ENCODE measurements at places on chromosomes 13 and 19.
A peak's percentile ranks its signal among the peaks of the same experiment; 100 is the strongest.

GRCh38 chr13:113539822-113540221, 44.7 kb upstream of the TFDP1 start:
- no peak for DNase-seq

DNA sequence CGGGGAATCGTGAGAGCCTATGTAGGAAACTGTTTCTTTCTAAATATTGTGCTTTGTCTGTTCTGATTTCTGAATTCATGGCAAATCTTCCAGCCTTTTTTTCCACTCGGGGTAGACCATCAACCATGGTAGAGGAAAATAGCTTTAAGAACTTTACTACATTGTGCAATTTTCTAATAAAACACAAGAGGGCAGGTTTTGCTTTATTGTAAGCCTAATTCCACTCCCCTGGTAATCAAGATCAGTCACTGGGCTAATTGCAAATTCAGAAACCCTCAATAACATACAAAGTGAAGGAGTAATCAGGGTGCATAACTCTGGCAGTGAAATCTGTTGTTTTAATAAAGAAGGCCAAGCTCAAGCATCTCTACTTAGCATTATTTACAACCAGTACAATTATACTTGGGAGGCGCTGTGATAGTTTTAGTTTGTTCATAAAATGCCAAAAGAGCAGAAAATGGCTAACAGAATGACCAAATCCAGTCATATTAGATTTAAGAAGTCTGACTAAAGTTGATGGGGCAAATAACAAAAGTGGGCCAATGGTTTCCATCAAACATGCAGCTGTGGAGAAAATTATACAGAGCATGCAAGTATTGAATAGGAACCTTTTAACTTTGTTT, 43.8 kb downstream of the DCT start:
- DNase-seq: no peak

DNA sequence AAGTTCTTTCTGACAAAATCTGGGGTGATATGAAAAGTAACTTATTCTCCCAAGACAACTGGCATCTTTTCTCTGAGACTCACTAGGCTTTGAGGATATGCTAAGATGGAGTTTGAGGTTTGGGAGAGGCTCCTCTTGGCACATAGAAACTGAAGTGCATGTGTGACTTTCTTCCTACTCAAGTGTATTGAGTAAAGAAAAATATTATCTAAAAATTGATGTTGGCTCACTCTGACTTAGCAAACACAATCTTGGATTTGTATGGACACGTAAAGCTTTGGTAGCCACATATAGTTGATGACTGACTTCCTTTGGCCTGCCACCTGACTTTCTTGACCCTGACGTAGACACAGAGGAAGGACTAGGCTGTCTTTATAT, 71.1 kb upstream of the KLF12 start:
- DNase-seq: no peak

GRCh38 chr19:34495416-34495815, 13.9 kb downstream of the WTIP start:
- no peak for DNase-seq

DNA sequence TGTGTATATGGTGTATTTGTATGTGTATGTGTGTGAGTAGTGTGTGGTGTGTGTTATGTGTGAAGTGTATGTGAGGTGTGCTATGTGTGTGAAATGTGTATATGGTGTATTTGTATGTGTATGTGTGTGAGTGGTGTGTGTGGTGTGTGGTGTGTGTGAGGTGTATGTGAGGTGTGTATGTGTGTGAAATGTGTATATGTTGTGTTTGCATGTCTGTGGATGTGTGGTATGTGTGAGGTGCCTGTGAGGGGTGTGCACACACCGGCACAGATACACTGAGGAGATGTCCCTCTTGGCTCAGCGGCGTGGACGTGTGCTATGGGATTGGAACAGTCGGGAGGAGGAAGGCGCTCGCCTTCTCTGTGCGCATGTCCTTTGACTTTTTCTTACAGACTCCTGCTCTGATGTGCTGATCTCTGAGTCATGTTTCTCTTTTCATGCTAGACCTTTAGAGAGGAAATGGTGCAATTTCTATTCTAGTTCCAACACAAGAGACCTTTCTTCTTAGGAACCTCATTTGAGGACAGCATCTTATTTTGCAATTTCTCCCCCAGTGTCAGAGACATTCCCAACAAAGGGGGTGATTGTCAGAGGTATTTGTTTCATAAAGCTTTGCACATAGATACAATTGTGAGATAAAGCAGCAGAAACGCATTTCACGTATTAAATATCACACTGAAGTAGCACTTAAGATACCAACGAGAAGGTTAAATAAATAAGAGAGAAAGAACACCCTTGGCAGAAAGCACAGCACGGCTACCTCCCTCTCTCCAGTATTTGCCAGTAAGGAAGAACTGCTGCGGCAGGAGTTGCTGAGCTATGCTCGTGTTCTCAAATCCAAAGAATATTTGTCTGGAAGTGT, 11.3 kb upstream of the TNFRSF19 start:
- no peak for DNase-seq

DNA sequence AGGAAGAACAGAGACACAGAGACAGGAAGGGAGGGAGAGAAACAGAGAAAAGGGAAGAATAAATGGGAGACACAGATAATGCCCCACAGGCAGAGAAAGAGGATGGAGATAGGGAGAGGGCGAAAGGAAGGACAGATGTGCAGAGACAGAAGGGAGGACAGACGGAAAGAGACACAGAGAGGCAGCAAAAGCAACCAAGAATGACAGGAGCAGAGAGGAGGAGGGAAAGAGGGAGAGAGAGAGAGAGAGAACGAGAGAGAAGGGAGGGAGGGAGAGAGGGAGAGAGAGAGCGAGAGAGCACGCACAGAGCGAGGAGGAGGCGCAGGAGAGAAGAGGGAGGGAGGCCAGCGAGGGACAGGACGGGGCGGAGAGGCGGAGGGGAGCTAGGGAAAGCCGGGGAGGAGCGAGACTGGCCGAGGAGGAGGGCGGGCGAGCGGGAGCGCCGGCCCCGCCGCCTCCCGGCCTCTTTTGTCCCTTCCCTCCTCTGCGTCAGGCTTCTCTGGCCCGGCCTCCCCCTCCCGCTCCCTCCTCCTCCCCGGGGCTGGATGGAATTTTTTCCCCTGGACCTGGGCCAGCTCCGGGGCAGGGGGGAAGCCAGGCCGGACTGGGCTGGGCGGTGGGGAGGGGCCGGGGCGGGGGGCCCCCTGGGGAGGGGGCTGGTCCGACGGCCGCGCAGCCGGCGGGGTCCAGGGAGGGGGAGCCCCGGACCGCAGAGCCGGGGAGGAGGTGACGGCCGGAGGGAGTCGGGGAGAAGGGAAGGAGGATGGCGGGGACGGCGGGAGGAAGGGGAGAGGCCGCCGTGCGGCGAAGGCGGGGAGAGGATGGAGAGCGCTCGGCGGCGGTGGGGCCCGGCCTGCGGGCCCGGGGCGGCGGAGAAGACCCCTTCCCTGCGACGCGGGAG, 4.2 kb upstream of the SPACA6 start:
- DNase-seq: no peak

GRCh38 chr13:27428160-27428559, 3.7 kb downstream of the GTF3A start:
- no peak for DNase-seq

GRCh38 chr19:16330368-16330801, 5.8 kb downstream of the KLF2 start:
- DNase-seq: peak; percentile 76

DNA sequence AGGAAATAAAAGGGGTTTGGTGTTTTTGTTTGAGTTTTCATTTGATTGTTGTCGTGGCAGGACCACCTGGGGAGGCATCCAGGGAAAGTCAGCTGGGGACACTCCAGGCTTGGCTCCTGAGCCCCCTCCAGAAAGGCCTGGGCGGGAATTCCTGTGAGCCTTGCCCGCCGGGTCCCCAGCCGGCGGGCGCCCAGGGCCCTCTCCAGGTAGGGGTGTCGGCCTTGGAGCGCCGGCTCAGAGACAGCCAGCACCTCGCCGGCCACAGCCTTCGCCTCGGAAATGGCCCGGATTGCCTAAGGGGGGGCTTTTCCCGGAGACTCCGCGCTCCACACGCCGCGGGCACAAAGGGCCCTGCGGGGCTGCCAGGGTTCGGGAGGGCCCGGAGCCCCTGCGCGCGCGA, 125.0 kb downstream of the TNFRSF19 start:
- DNase-seq: no peak

- no peak for DNase-seq
Observed at GRCh38 chr13:34416971-34417380, 525.1 kb upstream of the NBEA start.

GRCh38 chr19:13860679-13861391, 16.1 kb upstream of the NANOS3 start:
- DNase-seq: no peak

DNA sequence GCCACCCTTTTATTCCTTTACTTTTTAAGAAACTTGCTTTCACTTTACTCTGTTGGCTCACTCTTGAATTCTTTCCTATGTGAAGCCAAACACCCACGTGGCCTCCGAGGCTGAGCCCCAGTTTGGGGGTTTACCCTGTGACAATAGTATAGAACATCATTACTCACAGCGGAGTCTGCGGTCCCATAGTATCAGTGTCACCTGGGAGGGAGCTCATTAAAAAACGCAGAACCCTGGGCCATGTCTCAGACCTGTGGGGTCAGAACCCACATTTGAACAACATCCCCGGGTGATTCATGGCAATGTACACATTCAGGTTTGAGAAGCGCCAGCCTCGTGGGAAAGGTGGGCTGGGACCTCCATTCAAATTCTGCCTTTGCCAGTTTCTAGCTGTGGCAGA, 36.0 kb upstream of the UBL3 start:
- no peak for DNase-seq

DNA sequence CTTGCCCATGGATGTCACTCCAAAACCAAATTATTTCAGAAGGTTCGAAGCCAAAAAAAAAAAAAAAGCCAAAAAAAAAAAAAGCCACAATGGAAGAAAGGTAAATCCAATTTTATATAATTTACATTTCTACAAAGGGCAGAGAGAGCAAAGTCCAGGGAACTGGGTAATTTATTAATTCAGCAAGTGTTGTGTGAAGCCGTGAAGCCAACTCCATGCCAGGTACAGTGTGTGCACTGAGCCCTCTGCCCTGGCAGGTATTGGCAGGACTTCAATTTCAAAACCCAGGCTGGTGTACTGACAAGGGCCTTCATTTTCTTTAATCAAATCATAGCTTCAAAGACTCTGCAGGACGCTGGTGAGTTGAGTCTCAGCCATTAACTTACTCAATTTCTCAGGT, 5.5 kb upstream of the RFPL4A start:
- DNase-seq: no peak

- no peak for DNase-seq
Observed at GRCh38 chr19:17560205-17560595, 4.8 kb downstream of the COLGALT1 start.

GRCh38 chr13:27135023-27135422, 36.6 kb downstream of the USP12 start:
- DNase-seq: no peak

GRCh38 chr19:51749979-51750378, 1.7 kb downstream of the FPR1 start:
- DNase-seq: no peak

DNA sequence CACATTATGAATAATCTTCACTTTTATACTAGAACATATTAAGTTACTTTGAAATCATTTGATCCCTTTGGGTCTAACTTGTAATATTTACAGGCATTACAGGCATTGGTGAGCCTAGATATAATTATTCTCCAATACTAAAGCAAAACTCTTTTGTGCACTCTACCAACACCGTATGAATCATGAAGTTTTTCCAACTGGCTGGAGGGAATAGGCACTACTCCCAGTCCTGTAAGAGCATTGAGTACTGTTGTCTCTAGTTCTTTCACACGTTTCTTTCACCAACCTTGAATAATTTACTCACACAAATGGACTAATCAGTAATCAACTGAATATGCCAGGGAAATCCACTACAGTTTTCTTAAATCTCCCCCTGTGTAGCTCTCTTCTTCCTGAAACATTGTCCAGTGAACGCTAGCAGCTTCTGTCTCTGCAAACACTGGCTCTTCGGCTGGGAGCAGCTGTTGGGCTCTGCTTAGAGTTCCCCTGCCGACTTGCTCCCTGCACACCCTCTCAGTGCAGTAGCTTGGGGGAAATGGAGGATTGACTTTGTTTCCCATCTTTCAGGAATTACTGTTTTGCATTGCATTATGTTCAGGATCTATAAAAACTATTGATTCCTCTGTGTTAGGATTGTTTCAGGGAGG, 476.7 kb downstream of the RFC3 start:
- DNase-seq: no peak

GRCh38 chr13:75934889-75935288, 298.8 kb downstream of the LMO7 start:
- DNase-seq: no peak

DNA sequence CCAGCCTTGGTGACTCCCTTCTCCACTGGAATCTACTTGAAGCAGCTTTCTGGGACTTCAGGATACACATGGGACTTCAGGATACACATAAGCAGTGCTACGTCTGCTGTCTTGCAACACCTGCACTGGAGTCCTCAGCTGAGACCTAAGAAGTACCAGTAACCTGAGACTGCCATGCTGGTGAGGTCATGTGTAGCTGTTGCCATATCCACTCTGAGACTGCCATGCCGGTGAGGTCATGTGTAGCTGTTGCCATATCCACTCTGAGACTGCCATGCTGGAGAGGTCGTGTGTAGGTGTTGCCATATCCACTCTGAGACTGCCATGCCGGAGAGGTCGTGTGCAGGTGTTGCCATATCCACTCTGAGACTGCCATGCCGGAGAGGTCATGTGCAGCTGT, 937.9 kb downstream of the EFNB2 start:
- DNase-seq: no peak

GRCh38 chr13:72284791-72285190, 417.8 kb upstream of the DACH1 start:
- DNase-seq: no peak

GRCh38 chr19:31784671-31785101, 435.4 kb upstream of the TSHZ3 start:
- no peak for DNase-seq

DNA sequence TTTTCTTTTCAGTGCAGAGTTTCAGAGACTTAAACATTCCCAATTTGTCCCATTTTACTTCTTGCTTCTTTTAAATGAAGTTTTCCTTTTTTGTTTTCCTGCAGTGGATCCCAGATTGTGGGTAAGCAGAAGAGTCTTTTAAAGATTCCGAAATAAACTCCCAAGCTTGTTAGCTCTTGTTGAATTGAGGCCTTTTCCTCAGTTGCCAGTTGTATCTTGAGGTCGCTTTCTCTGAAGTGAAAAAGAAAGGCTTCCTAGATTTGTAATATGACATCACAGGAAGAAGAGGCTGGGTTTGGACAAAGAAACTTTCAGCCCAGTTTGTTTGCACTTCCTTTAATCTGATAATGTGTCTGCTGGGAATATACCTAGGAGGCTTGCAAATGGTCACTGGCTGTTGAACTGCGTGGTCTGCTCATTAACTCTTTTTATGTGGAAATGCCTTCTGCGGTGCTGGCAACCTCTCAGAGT, at the start of gene LPAR6:
Gene LPAR6 (minus strand): TSS at position 233 of the 471 bp plus-strand sequence. CDS start 690 bp downstream, outside the sequence.
- DNase-seq: no peak

GRCh38 chr13:35983206-35983605, 148.0 kb downstream of the DCLK1 start:
- DNase-seq: no peak

All from stimulated activated CD8-positive, alpha-beta memory T cell treated with anti-CD3 and anti-CD28 coated beads, Interleukin-2, amount 100 ng/mL, for 1 hour (primary cell).